ENCODE measurements at places on chromosomes 1 and 21.
A peak's percentile ranks its signal among the peaks of the same experiment; 100 is the strongest.

- no peak for DNase-seq
Measured at GRCh38 chr1:22224631-22225030, 81.7 kb upstream of the WNT4 start.

DNA sequence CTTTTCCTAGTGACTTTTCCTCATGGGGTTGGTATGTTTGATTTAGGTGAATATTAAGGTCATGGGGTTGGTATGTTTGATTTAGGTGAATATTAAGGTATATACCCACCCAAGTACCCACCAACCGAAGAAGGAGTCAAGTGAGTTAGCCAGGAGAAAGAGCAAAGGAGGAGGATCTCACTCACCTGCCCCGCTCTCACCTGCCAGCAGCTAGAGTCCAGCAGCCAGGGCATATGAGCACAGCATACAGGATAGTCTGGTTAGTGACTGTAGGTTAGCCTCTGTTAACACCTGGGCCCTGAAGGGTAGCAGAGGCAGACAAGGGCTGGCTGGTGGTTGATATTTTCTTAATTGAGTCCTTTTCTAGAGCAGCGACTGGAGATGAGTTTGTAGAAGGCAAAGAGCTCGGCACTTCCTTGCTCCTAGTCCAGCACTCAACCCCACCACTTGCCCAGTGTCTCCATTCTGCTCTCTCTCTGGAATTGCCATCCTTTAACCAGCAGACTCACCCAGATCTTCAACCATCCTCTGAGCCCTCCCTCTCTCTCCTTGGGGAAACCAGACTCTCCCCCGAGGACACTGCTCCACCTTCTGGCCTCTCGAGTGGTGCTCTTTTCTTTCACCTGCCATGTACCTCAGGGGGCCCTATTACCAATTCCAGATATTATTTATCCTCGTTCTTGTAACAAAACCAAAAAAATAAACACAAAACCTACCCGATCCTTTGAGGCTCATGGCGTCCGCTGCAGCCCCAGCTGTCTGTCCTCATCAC lies 16.3 kb upstream of the DESI2 start:
- no peak for DNase-seq

DNA sequence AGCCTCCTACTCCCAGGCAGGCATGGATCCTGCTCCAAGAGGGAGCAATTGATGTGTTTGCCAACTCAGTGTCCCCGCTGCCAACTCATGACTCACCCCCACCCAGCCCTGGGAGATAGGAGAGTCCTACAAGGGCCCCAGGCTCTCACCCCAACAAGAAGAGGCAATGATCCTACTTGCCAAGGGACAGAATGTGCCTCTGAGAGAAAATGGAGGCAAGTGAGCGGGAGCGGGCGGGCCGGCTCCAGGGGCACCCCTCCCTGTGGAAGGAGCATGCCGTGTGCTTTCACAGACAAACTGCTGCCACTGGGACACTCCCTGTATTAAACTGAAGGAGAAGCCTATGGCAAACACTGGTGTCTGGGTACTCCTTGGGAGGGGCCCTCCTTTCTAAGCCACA lies 16.7 kb downstream of the PKP1 start:
- no peak for DNase-seq

DNA sequence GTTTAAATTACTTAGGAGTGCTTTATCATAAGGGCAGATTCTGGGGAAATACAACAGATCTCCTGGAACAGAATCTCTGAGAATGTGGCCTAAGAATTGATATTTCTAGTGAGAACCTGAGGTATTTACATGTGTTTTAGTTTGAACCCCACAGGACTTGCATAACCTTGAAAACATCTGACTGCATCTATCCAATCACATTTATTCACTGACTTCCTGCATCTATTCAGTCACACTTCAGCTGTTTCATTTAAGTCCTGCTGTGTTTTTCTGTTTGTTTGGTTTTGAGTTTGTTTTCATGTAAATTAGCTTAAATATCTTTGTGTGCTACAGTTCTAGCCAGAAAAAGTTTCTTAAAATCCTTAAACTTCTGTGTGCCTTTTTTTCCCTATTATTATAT lies 1260.7 kb downstream of the PLA2G4A start:
- no peak for DNase-seq

DNA sequence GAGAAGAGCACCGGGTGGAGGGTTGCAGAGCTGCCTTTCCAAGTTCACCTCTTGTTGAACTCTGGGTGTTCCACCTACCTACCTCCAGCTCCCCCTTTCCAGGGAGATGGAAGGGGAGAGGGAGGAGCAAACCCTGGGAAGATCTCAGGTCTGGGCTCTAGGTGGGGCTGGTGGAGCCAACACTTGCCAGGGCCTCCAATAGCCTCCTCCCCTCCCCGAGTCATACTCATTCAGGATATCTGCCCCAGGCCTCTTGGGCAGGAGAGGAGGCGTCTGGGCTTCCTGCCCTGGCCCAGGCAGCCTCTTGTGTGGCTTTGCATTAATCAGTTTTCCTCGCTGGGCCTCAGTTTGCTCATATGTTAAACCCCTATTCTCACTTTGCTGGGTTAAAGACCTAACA lies 13.4 kb downstream of the RAP1GAP start:
- DNase-seq = no peak

- no peak for DNase-seq
Measured at GRCh38 chr1:215612391-215612790, 45.3 kb downstream of the KCTD3 start.

- no peak for DNase-seq
Measured at GRCh38 chr1:28126783-28127490, 38.5 kb upstream of the EYA3 start.

GRCh38 chr1:103256490-103256889 lies 148.2 kb upstream of the COL11A1 start:
- peak; percentile 61 for DNase-seq

- no peak for DNase-seq
Measured at GRCh38 chr1:156860113-156860627, 495 bp upstream of the NTRK1 start.

- DNase-seq = no peak
Measured at GRCh38 chr1:201709564-201710295, 119.2 kb upstream of the IPO9 start.

DNA sequence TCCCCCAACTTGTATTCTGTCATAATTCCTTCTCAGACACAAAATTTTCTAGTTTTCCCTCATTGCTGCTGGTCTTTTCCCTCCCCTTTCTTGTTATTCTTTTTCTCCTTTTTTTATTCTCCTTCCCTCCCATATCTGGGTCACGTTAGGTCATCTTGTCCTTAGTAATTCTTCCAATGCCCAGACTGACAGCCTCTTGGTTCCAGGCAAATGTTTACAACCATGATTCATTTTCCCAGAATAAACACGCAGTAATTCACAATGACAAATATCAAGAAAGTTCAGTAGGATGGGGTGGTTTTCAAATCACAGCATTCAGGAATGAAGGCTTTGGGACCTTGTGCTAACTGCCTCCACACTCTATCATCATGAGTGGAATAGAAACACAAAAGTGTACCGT lies 25.2 kb downstream of the NHLH2 start:
- no peak for DNase-seq

GRCh38 chr1:150192012-150192411 lies 42.3 kb downstream of the PLEKHO1 start:
- peak; percentile 49 for DNase-seq

DNA sequence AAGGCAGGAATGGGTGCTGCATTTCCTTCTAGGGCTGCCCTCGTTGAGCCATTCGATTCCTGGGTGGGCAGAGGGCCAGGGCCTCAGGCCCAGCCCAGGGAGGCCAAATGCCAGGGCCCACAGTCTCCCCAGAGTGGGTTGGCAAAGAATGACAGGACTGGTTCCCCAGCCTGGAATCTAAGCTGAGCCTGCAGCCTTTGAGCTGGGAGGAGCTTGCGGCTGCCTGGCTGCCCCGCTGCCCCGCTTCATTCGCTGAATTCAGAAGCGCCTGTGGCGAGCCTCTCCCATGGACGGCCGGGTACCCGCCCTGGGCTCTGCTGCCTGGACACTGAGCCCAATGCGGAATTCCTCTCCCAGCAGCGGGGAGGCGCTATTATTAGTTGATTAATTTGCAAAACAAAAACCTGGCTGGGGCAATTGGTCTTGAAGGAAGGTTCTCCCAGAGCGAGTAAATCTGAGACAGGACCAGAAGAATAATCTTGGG lies 32.3 kb upstream of the TARDBP start:
- DNase-seq = peak; percentile 44

GRCh38 chr1:55990007-55990406 lies 589.4 kb downstream of the PLPP3 start:
- no peak for DNase-seq

- no peak for DNase-seq
Measured at GRCh38 chr1:110375490-110375889, 15.3 kb downstream of the SLC16A4 start.

DNA sequence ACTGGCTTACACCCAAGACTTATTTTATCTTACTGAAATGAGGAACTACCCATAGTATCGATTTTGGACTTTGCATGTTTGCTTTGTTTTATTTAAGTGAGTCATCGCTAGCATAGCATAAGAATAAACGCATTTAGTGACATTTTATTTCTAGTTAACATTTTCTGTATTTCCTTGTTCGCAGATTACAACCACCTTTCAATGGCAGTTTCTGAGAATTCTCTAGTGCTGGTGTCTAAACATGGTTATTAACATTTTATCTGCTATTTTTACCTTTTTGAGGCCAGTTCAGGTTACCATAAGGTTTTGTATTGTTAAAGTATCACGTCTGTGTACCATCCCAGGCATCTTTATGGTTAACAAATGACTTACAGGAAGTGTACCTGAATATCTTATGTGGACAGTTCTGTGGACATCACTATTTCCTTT lies 24.5 kb downstream of the EEIG2 start:
- no peak for DNase-seq

DNA sequence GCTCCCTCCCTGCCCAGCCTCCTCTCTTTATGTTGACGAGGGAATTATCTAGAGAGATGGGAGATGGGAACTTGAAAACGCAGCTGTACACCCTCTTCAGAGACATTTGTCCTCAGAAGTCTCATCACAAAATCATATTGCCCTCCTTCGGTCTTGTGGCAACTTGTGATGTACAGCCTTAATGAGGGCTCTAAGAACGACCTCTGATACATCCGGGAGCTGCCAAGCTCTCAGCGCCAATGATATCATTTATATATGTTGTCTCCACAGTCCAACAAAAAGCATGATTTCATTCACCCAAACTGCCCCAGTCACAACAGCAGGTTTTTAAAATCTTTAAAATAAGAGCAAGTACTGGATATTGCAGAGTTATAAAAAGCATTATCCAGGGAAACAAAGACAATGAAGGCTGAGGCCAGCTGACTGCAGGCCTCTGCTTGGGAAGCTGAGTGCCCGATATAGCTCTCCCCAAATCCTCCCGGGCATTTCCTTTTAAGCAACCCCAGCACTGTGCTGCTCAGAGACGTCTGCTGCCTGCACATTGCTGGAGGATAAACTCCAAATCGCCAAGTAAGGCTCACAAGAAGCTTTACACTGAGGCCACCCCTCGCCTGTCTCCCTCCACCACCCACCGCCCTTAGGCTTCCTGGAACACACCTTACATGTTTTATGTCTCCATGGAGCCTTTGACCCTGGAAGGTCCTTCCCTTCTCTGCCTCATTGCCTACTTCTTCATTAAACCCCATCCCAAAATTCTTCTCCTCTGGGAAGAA lies 236.1 kb downstream of the C1orf94 start:
- no peak for DNase-seq

All from retinal pigment epithelial cell (primary cell).